ENCODE measurements at places on chromosomes 5 and 9.

DNA sequence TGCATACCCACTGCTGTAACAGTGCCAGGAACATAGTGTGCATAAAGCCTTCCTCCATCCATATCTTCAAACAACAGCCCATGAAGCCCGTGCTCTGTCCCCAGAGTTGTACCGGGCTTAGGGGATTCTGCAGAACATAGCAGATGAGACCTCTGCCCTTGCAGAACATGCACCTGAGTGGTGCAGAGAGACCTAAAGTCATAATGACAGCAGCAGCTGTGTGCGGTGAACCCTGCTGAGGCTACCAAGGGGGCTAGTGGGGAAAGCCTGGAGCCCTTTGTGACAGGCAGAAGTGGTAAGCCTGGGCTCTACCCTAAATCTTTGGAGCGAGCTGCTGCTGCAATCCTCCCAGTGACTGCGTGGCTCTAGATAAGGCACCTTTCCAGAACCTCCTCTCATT, 32.2 kb upstream of the BRD3 start:
- no peak for DNase-seq

DNA sequence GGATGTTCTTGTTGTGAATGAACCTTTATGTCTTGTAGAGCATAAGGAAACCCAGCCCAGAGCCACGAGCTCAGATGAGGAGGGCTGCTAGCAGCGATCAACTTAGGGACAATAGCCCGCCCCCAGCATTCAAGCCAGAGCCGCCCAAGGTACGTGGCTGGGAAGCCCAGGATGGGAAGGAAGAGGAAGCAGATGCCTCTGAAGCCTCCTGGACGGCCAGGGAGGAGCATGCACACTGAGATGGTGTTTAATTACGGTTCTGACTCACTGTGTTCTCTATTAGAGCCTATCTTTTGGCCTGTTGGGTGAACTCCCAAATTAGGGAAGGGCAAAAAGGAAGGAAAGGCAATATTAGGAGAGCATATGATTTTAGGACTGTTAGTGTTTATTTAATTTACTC, 75.3 kb downstream of the TJP2 start:
- no peak for DNase-seq

GRCh38 chr5:151751091-151751490, 7.3 kb downstream of the ATOX1 start:
- no peak for DNase-seq

- DNase-seq = peak; percentile 75
These were observed 146.4 kb downstream of the HACD4 start for GRCh38 chr9:20884985-20885593.

DNA sequence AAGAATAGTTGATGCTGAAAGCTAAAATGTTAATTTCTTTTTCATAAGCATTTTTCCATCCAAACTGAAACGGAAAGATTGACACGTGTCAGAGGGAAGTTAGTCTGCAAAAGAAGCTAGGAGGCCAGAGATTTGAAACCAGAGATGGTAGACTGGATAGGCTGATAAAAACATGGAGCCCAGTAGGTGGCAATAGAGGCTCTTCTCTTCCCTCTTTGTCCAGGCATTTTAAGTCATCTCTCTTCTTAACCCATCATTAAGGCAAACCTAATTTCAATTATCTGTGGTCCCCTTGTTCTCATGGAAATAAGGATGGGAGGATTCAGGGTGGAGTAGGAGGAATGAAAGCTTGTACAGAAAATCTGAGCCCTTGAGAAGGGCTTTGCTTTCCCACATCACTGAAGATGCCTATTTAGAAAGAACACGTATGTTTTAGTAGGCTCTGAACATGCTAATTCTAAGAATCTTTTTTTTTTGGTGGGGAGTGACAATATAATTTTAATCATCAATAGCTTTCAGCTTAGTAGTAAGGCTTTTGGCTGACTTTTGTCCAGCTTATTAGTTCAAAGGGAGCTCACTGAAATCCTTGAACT, 66.6 kb downstream of the ZNF474 start:
- peak; percentile 35 for DNase-seq

GRCh38 chr9:127388037-127388855, 8.7 kb upstream of the SLC2A8 start:
- no peak for DNase-seq

DNA sequence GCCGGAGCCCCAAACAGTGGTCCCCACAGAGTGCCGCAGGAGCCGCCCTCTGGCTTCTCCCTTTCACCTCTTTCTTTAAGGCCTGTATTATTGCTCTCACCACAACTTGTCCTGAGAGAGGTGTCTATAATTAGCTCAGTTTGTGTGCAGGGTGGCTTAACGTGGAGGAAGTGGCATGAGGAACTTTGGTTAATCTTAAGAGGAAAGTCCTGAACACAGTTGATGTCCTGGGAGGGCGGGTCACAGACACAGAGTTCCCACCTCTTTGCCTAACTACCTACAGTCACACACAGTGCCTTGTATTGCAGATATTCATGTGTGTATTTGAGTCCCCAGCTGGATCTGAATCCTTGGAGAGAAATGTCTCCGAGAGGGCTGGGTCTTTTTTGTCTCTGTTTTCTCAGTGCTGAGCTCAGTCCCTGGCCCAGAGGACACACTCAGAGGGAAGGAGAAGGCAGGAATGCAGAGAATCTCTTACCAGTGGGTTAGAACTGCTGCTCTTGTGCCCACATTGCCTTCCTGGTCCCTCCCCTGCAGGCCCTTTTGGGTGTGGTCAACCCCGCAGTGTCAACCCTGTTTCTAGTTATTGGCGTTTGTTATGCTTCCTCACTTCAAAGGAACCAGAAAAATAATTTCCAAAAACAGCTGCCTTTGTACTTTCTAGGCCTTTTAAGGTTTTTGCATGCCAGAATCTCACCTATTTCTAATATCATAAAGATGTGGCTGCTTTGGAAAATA, 392.5 kb downstream of the KDM4C start:
- no peak for DNase-seq

DNA sequence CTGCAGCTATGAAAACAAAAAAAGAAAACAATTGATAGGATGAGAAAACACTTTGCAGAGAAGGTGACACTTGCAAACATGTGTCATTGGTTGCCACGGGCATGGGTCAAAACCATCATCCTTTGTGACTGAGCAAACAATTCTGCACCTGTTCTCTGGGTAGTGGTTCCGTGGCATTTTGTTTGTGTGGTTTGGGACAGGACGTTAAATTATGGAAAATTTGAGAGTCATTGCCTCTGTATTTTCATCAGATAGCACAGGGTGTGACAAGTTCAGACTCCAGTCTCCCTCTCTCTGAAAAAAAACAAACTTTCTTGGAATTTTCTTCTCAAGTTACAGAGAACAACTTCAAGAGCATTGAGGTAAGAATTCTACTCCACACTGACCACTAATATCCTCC, 113.4 kb upstream of the HMHB1 start:
- no peak for DNase-seq

GRCh38 chr9:127170103-127170502, 47.7 kb upstream of the ANGPTL2 start:
- DNase-seq = no peak

GRCh38 chr9:107484117-107484723, 5.3 kb downstream of the KLF4 start:
- peak; percentile 28 for DNase-seq

GRCh38 chr5:39469777-39470415, 45.1 kb upstream of the DAB2 start:
- no peak for DNase-seq

- no peak for DNase-seq
These were observed 324.8 kb downstream of the TMEM38B start for GRCh38 chr9:106019039-106019680.

GRCh38 chr9:100052375-100052774, 46.4 kb downstream of the ERP44 start:
- DNase-seq = no peak

- no peak for DNase-seq
These were observed 18.3 kb upstream of the LPAR1 start for GRCh38 chr9:111056538-111056937.

DNA sequence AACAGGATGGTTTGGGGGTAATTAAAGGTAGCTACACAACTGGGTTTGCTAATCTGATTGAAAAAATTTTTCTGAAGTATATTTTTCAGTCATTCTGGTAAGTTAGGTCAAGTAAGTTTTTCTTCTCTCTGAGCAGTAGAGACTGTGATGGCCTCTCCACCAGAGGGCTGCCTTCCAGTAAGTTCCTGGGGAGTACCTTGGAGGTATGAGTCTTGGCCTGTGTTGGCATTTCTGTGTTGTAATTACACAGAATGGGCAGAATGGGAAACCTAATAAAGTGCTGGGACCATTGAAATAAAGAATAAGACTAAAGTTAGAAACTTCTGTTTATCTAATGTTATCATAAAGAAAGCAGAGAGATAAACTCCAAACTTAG, 430.8 kb downstream of the ARHGEF28 start:
- no peak for DNase-seq

- no peak for DNase-seq
These were observed 627.7 kb downstream of the CCDC171 start for GRCh38 chr9:16180546-16180945.

- no peak for DNase-seq
These were observed 54.5 kb downstream of the BNC2 start for GRCh38 chr9:16816011-16816410.

DNA sequence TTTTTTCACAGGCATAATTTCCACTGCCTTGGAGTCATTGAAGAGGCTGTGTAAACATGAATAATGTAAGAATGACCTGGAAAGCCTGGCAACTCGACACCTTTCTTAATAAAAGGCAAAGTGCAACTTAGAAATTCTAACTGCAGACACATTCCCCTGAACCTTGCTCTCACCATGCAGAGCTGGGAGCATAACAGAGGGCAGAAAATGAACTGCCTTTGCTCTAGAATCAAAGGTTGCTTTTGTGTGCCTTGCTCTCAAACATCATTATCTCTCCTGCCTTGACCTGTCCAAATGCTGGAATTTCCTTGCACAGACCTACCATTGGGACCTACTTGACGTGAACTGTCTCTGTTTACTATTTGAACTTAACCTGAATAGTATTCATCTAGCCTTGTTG, 462.0 kb upstream of the ZNF462 start:
- DNase-seq = no peak

- peak; percentile 21 for DNase-seq
These were observed 15.3 kb upstream of the GRXCR2 start for GRCh38 chr5:145887976-145888574.

- DNase-seq = no peak
These were observed 20.8 kb downstream of the MINAR2 start for GRCh38 chr5:129768735-129769134.

DNA sequence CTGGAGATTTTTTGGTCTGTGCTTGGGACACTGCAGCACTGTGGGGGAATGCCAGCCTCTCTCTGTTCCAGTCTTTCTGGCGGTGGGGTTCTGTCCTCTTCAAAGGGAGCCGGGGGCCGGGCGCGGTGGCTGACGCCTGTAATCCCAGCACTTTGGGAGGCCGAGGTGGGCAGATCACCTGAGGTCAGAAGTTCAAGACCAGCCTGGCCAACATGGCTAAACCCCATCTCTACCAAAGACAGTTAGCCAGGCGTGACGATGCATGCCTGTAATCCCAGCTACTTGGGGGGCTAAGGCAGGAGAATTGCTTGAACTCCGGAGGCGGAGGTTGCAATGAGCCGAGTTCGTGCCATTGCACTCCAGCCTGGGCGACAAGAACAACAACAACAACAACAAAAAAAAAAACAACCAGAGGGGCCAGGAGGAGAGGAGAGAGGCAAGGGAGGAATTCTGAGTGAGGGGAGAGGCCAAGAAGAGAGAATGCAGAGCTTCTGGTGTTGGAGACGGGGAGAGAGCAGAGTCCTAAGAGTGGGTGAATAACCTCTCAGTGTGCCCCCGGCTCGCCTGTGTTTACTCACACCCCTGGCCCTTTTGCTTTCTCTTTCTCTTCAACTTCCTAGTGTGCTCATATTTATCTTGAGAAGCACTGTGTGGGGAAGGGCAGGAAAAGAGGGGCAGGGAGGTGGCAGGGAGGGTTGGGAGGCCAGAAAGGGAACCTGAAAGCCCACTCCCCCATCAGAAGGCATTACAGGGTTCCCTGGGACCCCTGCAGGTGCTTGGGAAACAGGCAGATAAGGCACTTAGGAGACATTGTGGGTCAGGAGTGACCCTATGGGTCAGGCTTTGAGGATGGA, 3.2 kb upstream of the SET start:
- no peak for DNase-seq

DNA sequence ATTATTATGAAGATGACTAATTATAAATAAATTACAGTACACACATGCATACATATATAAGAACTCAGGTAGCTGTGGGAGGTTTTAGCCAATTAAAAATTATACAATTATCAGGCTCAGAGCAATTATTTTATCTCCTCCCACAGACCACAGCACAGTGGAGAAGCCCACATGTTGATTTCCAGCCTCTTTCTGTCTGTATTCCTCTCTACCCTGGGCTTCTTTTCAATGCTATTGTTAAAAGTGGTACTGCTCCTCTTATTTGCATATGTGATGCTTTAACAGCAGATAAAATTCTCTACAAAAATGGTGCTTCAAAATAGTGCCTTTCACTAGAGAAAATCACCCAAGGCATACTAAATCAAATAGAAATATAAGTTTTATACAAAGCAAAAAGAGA, 218.7 kb downstream of the NFIB start:
- DNase-seq = no peak

GRCh38 chr5:68336200-68336599, 120.6 kb downstream of the PIK3R1 start:
- no peak for DNase-seq

DNA sequence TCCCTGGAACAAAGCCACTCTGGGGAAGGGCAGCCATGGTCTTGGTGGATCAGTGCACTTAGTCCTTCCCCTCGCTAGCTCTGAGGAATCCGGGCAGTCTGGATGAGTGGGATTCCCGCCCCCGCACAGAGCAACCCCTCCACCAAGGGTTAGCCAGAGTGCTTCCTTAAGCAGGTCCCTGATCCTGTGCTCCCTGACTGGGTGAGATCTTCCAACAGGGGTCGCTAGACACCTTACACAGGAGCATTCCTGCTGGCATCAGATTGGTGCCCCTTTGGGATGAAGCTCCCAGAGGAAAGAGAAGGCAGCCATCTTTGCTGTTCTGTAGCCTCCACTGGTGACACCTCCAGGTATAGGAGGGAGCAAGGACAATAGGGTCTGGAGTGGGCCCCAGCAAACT, 228.8 kb downstream of the AP3B1 start:
- peak; percentile 25 for DNase-seq

GRCh38 chr5:67793966-67794365, 421.6 kb upstream of the PIK3R1 start:
- no peak for DNase-seq

DNA sequence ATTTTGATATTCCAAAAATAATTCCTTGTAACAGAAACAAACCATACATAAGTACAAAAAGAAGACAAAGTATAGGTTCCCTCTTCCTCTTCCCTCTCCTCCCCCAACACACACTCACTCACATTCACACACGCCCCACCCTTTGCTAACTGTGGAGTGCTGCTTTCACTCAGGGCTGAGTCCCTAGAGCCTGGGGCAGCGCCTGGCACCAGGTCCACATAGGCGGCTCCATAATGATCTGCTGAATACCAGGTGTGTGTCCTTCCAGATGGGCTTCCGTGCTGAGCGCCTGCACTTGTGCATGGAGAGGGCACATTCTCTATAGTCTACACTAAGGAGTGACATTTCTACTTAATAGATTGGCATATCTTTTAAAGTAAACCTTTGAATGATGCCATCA, 3.7 kb downstream of the SEMA4D start:
- DNase-seq = no peak

- DNase-seq = no peak
These were observed 118.3 kb downstream of the PIK3R1 start for GRCh38 chr5:68333649-68334552.
